ENCODE measurements at places on chromosomes 13 and 19.

DNA sequence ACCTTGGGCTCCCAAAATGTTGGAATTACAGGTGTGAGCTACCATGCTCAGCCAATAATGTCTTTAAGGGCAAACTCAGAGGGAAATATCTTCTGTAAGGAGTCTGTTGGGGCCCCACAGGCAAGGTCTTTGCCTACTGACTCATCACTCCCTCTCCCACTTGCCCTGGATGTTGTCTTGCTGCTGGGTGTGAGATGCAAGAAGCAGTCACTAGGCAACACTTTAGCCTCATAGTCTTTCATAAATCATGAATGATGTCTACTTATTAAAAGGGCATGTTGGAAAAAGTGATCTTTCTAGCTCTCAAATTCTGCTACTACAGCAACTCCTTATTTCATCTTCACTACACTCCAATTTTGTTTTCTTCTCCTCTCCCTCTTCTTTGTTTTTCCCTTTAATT lies 34.6 kb upstream of the SLC10A2 start:
- DNase-seq: no peak

GRCh38 chr19:46107371-46107770 lies 17.1 kb downstream of the IGFL3 start:
- no peak for DNase-seq

GRCh38 chr19:29687897-29688728 lies 22.9 kb downstream of the PLEKHF1 start:
- DNase-seq: no peak

GRCh38 chr19:35431145-35431807 lies 16.8 kb upstream of the FFAR2 start:
- DNase-seq: no peak

DNA sequence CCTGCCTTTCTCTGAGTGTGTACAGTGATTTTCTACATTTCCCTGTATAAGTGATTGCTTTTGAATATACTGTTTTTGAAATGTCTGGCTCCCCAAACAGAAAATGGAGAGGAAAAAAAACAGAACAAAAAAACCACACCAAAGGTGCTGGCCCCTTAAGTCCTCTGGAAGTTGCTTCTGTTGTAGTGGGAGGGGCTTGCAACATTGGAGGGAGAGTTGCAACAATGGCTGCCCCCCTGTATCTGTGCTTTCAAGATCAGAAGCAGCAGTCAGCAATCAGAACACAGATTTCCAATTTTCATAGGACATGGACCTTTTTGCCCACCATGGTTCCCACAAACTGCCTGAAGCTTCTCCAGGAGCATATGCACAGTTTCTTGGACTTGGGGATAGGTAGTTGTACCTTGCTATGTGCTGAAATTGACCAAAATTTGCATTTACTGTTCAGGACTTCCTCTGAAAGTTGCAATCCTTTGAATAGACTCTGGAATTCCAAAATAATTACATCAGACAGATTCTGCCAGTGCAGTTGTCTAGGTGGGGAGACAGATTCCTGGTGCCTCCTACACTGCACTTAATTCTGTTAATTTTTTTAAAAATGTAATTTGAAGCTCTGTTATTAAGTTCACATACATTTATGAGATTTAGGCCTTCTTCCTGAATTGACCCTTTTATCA lies 13.8 kb downstream of the BIVM start:
- DNase-seq: no peak

DNA sequence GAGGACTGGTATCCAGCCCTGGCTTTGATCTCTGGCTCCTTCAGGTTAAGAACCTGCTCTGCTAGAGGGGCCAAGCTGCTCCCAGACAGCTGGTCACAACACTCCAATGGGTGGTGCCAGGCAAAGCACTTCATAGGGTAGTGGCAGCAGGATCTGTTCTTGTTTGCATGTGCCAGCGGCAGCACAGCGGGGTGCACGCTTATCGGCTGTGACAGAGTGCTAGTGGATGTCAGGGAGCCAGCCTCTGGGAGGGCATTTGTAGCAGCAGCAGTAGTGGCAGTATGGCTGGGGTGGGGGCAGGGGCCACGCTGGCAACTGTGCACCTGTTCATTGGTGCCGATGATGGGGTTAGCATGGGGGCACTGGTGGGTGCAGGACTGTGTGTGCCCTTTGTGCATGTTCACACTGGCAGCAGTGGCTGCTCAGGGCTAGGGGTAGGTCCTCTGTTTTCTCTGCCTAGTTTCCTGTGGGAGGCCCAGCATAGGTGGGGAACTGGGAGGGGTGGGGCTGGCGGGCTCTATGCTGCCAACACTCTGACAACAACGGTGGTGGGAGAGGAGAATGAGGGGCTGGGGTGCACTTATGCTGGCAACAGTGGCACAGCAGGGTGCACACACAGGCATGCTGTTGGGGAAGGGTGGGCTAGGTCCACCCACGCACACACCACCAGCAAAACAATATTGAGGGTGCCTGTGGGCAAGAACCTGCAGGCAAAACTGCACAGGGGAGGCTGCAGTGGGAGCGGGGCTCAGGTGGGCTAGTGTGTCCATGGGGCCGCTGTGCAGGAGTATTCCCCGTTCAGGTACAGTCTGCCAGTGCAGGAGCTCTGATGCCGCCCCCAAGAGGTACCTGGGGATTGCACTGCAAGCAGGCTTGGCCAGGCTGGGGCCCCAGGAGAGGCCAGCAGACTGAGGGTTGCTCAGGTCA lies 19.3 kb downstream of the AP1M1 start:
- DNase-seq: no peak

DNA sequence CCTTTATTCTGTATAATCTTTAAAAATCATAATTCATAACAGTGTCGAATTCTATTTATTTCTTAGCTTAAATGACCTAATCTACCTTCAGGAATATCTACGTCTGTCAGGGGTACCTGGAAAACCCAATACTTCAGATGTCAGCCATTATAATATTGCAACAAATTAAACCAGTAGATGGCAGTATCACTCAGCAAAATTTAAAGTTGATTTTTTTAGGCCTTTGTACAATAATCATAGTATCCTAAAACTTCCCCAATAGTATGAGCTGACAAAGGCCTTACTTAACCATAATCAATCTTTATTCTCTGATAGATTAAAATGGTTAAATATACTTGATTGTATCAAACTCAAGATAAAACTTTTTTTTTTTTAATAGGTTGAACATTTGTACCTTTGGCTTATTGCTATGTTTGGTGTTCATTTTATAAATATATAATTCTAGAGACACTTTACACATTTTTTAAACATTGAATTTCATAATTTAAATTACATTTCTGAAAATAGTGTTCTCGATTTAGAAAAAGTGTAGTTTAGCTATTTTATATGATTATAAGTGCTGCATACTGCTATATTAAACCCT lies 830.2 kb upstream of the SPRY2 start:
- no peak for DNase-seq

DNA sequence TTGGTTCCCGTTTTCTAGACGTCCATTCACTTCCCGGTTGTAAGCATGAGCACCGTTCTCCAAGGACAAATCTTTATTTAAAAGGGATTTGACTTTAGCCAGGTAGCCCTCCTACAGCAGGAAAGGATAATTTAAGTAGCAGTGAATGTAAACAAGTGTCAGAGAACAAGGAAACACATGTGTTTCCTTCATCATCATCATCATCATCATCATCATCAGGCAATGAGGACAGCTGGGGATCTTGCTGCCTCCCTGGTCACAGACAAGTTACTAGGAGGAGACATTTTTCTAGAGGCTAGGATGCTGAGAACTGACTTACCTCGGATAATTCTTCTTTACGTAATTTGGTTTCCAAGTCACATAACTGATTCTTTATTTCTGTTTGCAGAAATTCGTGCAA lies 14.3 kb downstream of the DNMT1 start:
- no peak for DNase-seq

- no peak for DNase-seq
Measured at GRCh38 chr13:32932376-32932775, 83.8 kb upstream of the KL start.

DNA sequence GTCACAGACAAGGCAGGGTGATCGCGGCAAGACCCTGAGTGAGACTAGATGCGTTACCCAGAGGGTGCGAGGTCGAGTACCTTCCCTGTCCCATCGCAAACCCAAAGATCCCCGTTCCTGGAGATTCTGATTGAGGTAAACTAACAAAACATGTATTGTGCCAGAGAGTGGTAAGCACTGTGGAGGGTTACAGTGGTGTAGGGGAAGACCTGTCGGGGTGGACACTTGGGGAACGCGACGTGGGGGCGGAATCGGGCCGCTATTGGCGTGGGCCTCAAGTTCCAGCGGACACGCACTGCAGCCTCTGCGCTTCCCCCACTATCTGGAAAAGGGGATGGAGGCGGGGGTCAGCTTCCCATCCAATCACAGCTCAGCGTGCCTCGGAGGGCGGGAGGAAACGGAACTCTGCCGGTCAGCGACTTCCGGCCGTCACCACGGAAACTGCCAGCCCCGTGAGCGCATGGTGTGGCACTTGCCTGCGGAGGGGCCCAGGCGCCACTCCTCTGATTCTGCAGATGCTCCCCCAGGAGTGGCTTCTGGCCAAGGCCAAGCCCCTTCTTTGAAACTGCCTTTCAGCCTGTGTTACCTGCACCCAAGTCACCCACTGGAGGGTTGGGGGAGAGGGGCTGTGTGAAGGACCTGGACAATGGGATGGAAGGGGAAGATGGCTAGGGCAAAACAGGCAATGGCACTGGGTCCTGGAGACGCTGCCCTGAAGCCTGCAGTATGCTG lies 1.0 kb upstream of the UBE2M start:
- peak; percentile 88 for DNase-seq

GRCh38 chr13:110876609-110877008 lies 38.3 kb downstream of the ANKRD10 start:
- no peak for DNase-seq
